ENCODE measurements at places on chromosomes 12 and 14. TPM values are rescaled to one million over a fixed set of nuclear protein-coding genes. Genes with fewer than 3 reads are reported as not detected.

Gene IL31
- total RNA-seq, result not detected

Gene NEUROD4
- not detected for total RNA-seq

Gene RFLNA
- not detected for total RNA-seq

Gene STAC3
- 5.3 TPM for total RNA-seq

Gene TSPAN8
- not detected for total RNA-seq

Gene TAS2R7
- not detected for total RNA-seq

Gene LIN52
- 13.1 TPM for total RNA-seq

Gene ZC2HC1C
- 0.46 TPM for total RNA-seq

Gene SLC17A8
- not detected for total RNA-seq

Gene AKAP3
- 3.8 TPM for total RNA-seq

Gene PIANP
- 0.51 TPM for total RNA-seq

GRCh38 chr12:48184549-48184922 lies 1.1 kb downstream of the CCDC184 start:
- peak; percentile 27 for DNase-seq

- DNase-seq, result no peak
These were observed 198.0 kb upstream of the RTL1 start for GRCh38 chr14:101101456-101102056.

DNA sequence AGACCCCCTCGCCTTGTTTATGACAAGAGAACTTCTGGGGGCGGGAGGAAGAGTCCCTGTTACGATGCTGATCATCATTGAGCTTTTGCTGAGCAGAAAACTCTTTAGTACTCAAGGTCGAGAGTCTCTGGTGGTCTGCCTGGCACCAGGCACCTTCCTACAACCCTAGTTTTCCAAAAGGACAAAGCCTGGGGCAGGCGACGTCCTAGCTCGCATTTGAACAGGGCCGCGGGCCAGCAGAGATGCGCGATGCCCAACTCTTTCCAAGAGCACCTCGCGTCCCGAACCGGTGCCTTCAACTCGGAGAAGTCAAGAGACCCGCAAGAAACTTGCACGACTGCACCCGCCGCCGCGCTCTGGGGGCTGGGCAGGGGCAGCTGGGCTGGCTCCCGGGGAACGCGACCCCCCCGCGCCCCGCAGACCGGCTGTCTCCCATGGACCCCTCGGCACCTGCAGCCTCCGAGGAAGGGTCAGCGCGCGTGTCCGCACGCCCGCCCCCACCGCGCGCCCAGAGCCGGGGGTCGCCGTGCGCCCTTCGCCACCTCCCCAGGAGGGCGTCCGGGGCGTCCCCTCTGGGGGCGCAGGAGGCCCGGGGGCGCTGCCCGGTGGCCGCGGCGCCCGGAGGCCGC lies 377 bp upstream of the BCL7A start:
- peak; percentile 62 for DNase-seq

DNA sequence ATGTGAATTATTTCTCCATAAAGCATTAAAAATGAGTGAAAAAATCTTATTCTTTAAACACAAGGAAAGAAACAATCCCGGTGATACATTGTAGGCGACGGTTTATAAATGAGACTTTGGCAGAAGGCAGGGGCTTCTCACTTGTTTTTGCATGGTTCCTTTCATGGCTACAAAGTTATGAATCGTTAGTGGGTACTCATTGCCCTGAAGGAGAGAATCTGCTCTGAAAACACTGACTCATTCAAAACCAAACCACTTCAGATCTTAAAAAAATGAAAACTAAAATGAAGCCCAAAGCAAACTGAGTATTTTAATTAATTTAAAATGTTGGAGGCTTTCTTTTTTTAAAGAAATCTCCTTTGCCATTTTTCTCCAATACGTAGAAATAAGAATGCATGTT lies 41.4 kb upstream of the AMIGO2 start:
- no peak for DNase-seq

DNA sequence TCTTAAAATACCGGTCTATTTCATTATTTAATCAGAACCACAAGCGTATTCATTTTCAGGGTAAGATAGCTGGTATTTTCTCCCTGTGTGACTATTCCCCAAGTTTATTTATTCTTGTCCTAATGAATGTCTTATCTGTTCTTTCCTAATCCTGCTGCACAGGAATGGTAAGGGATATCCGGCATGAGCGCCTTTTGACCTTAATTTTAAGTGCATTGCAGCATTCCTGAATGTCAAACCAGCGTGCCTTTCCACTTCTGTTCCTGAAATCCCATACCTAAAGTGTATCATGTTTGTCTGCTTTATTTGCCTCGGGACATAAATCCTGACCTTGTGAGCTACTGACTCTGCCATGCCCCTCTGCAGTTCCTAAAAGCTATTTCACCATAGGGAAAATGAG lies 1713.2 kb upstream of the FLRT2 start:
- DNase-seq, result no peak

DNA sequence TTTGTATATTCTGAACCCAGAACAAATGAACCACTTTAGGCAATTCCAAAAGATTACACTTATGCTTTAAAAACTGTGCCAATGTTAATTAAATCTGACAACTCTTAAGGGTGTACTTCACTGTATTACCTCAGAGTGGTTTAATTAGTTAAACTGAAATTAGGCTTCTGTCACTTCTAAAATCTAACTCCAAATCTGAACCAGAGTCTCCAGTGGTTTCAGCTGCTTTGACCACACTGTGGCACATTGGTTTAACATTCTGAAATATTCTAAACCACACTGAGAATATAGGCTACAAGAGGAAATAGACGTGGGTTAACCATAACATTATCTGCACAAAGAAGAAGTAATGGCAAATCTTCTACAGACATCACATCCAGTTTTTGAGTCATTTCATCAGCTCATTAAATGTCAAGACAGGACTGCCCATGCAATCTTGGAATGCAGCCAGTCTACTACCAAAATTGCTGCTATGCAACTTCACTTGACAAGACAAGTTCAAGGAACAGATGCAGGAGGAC lies 94.8 kb downstream of the LRP6 start:
- no peak for DNase-seq

- no peak for DNase-seq
These were observed 212.8 kb upstream of the BMP4 start for GRCh38 chr14:54169254-54169924.

DNA sequence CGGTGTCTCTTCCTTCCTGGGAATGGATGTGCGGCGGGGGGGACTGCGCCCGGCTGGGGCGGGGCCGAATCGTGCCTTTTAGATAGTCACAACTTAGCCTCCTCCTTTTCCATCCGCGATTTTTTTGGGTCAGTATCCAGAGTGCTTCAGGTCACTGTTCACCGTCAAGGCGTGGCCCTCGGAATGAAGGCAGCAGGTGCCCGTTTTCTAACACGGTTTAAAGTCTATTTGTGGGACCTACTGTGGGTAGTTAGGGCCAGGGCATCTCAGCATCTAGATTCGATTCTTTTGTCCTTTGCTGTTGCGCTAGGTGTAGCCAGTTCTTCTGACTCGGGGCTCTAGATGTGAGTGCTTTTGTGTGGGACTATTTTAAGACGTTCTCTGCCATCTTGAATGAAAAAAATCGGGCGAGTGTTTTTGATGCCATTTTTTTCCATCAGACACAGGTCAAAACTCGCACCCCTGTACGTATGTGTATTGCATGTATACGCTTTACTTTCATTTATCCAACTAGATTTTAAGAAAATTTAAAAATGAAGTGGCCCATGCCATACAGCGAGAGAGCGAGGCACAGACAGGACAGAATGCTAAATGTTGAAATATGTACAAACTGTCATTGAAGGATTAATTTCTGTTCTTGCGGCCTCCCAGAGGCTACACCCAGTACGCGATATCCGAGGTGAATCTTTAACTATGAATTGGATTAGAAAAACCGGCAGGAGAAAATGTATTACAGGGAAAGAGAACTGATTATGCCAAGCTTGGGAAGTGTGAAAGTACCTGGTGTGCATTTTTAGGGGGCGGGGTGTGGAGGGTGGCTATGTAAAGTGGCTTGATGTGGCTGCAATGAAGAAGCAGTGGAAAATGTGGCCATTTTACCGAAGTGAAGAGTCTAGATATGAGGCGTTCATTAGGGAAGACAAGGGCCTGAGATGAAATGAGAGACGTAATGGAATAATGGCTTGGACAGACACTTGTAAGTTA lies 835 bp downstream of the VEZT start:
- peak; percentile 73 for DNase-seq

DNA sequence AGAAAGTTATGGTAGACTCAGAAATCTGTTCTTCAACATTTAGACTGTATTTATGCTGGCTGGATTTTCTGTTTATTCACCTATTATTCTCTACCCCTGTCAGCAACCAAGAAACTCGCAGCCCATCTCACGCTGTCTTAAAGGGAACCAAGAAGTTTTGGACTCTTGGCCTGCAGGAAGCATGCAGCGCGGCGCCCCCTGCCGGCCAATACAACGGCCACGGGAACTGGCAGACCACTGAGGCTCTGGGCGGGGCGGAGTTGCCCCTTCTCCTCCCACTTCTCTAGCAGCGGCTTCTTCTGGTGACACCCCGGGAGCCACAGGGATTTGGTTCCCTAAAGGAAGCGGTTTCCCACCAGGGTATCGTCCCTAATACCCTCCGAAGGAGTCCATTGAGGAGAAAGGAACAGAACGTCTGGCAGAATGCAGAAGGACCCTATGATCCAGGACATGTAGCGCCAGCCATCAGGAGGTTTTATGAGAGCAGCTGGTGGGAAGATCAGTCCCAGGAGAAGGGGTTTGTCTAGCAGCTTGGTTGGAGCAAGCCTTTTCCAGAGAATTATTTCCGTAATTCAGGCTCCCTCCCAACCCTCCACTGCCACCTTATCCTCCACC lies 21.0 kb upstream of the RNASE2 start:
- no peak for DNase-seq

GRCh38 chr12:124554429-124555029 lies 12.9 kb downstream of the NCOR2 start:
- no peak for DNase-seq

GRCh38 chr12:57233357-57234232 lies 4.1 kb downstream of the SHMT2 start:
- DNase-seq, result no peak

DNA sequence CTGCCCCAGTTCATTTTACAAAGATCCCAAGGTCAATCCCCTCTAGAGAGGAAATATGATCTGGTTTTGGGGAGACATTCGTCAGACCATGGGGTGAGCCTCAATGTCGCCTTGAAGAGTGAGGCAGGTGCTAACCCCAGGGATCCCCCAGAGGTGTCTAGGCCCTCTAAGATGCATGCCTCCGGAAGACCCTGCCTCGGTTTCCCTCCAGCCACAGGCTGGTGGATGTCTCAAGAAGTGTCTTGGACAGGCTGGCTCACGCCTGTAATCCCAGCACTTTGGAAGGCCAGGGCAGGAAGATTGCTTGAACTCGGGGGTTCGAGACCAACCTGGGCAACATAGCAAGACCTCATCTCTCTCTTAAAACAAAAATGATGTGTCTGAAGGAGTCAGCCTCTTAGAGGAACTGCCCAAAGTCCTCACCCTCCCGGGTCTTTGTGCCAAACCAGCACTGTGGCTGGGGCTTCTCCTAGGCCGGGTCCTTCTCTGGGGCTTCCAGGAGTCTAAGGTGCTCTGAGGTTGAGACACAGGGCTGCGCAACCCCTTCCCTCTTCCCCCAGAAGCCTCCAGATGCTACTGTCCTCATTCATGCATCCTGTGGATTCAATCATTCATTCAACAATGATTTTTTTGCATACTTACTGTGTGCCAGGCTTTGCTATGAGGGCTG lies 24.7 kb upstream of the BEGAIN start:
- DNase-seq, result no peak

GRCh38 chr14:61296719-61297502 lies 15.8 kb upstream of the TMEM30B start:
- DNase-seq, result peak; percentile 36

DNA sequence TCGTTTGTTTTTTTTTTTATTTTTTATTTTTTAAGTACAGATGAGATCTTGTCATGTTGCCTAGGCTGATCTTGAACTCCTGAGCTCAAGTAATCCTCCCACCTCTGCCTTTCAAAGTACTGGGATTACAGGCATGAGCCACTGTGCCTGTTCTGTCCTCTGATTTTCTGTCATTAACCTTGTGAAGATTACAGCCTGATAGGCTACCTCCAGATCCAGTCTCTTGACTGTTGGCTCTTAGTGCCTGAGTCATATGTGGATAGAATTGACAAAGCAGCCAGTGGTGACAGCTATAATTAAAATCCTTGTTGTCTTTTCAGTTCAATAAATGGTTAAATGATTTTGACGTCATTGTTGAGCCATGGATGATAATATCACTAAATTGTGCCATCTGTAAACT lies 21.3 kb upstream of the REP15 start:
- no peak for DNase-seq

GRCh38 chr14:99563749-99564129 lies 40.3 kb downstream of the CCDC85C start:
- no peak for DNase-seq
